Psoas muscle (tissue), 8 donors: ENCODE measurements at places on chromosomes 2 and 18.

DNA sequence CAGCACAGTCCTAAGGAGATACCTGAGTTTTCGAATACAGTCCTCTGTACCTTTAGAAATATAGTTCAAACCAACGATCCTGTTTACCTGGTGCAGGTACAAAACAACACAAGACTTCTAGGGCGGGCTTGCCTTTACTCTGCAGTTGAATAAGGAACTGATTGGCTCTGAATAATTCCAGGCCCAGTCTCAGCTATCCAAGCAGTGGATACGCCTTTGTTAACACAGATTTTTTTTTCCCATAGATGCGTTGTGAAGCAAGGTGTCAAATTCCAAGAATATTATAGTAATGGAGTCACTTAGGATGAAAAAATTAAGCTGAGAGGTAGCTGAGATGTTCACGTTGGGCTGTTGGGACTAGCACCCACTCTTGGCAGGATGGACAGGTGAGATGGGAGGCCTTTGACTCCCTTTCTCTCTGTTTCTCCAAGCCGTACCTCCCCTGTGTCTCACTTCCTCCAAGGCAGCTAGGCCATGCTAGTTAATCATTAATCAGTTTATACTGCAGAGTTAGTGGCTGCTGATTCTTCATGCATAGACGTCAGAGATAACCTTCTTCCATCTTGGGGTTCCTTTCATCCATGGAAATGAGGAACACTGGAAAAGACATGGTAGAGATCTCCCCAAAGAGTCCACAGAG, 380.8 kb upstream of the ACVR2A start:
- no peak for DNase-seq

GRCh38 chr2:74333175-74333574, 10.0 kb downstream of the SLC4A5 start:
- no peak for DNase-seq

- DNase-seq = no peak
Measured at GRCh38 chr2:177430411-177430810, 37.8 kb downstream of the AGPS start.

DNA sequence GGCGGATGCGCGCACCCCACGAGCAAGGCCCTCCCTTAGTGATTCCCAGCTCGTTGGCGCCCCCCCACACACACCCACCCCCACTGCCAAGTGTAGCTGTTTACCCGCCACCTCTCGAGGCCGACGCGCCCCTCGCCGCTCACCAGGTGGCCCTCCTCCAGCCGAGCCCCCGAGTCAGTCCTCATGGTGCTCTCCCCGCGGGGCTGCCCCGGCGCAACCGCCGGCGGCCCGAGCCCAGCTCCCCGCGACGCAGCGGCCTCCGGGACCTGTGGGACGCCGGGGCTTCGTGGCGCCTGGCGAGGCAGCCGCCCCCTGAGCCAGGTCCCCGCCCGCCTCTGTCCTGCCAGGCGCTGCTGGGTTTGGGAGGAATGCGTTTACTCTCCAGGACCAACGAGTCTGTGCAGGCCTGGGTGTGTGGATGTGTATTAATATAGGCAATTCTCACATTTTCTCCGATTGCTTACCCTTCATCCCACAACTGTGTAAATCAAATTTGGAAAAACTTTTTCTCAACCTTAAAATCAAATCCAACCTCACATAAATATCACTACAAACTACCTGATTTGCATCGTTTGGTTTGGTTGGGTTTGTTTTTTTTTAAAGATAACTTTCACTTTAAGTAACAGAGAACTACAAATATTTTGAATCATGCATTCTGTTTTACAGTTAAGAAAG, at the start of gene TMEM237:
Gene TMEM237 (minus strand): TSS at position 288 of the 675 bp plus-strand sequence. CDS start 103 bp downstream, at position 185.
- peak; percentile 45 for DNase-seq

DNA sequence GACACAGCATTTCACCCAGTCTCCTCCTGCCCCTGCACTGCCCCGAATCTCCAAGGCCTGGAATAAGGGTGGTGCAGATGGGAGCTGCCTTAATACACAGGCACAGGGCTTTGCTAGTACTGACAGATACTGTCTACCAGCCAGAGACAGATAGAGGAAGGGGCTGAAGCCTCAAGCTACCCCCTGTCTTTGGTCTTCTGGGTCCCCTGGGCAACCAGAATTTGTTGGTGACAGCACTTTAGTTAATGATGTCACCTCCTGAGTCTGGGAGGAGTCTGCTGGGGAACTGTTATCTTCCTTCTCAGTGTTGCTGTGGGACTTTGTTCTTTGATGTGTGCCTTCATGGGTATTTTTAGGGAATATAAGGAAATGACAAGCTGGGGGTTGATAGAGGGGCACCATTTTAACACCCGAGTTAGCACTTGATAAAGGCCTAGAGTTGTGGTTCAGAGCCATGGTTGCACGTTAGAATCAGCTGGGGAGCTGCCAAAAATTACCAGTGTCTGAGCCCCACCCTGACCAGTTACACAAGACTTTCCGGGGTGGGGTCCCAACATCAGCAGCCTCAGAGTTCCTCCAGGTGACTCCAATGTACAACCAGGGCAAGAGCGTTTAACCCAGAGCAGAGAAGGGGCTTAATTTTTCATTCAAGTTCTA, 136.8 kb downstream of the SMAD7 start:
- DNase-seq = peak; percentile 28

DNA sequence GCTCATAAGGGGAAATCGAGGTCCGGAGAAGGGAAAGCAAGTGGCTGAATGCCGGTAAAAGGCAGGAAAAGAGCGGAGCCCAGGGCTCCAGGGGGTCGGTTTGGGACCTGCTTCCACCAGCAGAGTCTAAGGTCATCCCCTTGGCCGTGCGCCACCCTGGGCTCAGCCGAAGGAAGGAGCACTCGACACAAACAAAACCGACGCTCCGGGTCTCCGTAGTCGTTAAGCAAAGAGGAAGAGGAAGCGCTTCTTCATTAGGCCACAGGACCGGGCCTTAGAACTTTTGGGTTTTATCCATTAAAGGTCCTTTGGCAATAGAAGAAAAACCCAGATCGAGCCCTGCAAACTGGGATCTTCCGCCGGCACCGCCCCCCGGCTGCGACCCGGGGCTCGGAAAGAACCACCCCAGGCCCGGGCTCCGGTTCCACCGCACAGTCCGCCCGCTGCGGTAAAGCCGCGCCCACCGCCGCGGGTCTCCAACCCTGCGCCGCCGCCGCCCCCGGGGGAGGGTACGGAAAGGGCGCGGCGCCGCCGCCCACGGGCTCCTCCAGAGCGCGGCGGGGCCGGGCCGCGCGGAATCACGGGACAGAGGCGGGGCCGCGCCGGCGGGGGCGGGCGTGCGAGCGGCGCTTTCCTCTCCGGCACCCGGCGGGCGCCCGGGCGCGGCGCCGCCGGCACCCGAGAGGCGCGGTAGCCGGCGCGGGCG, at the start of gene TTL:
Gene TTL (plus strand): TSS at position 629 of the 706 bp plus-strand sequence. CDS start 189 bp downstream, outside the sequence.
- peak; percentile 80 for DNase-seq

- DNase-seq = no peak
Measured at GRCh38 chr2:171490577-171490976, 31.7 kb upstream of the CYBRD1 start.

DNA sequence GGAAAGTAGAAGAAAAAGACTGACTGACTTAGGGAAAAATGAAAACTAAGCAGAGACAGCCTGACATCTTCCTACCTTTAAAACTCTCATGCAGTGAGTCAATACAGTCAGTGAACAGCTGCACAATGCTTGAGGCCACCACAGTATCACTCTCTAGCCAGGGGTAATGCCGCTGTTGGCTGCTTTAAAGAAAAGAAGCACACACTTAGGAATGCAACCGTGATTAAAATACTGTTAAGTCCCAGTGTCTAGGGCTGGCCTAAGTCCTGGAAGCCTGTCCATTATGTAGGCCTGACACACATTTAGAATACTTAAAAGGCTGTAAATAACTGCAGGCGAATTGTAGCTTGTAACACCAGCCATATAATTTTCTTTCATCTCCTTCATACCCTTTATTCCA, 50.7 kb downstream of the SIGLEC15 start:
- DNase-seq = no peak

DNA sequence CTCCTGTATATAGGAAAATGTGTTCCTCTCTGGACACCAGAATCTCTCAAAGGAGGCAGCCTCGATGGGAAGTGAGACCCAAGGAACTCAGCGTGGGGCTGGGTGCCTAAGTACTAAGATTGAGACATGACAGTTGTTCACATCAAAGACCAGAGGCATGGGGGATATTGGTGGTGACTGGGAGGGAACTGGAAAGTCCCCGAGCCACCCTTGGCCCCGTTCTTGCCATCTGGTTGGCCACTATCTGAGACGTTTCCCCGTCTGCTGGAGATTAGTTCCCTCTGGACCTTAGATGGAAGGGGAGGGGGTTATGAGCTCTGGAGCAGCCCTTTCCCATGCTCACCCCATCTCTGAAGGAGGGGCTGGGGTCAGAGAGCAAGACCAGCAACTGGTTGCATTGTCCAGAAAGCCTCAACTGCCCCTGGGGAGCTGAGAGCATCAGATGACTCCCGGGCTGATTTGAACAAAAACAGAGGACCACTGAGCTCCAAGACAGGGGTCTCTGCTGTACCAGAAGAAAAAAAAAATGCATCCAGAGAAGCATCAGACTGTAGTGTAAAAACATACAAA, 11.8 kb downstream of the FBLN7 start:
- DNase-seq = no peak

- DNase-seq = no peak
Measured at GRCh38 chr2:61074100-61074499, 8.4 kb downstream of the SANBR start.

DNA sequence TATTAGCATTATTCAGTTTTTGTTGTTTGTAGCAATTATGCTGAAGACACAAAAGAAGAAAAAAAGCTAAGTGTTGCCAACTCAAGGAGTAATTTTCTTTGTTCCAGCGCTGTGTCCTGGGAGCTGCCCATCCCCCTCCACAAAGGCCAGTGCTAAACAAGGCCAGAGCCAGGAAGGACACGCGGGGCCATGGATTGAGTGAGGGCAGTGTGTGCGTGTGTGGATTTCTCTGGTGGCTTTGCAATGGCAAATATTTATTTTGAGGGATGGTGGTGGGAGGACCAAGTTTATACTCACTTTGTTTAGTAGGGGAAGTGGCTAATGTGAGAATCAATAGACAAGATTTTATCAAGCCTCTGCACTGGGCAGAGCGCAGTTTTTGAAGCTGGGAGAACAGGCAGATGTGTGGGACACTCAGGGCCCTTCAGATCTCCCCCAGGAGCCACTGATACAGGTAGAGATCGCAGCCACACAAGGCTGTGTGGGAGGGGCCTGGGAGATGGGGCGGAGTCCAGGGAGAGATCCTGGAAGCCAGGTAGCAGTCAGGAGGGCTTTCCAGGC, 11.4 kb downstream of the AGAP1 start:
- no peak for DNase-seq

DNA sequence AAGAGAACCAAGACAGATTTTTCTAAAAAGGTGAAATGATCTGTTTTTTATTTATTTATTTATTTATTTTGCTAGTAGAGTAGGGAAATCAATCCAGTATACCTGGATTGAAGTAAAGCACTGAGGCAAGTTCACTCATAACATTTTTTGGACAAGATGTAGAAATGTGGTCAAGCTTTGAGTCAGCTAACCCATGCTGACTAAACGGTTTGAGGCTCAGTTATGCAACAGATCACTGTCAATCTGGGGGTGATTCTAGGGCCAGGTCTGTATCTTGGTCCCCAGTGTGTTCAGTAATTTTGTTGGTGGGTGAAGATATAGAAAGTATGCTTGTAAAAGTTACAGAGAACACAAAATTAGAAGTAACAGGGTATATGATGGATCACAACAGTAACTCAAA, 60.2 kb downstream of the RMDN2 start:
- DNase-seq = no peak

DNA sequence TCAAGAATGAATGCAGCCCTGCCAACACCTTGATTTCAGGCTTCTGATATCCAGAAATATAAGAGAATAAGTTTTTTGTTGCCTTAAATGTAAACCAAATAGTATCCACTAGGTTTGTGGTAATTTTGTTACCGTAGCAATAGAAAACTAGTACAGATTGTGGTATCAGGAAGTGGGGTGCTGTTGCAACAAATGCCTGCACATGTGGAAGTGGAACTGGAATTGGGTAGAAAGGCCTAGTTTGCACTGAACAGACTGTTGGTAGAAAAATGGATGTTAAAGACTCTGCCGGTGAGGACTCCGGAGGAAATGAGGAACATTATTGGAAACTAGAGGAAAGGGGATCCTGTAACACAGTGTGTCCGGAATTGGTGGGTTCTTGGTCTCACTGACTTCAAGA, 145.8 kb upstream of the MGAT5 start:
- no peak for DNase-seq

GRCh38 chr18:9586814-9587213, 27.5 kb downstream of the PPP4R1 start:
- DNase-seq = no peak

GRCh38 chr2:146130290-146130689, 1610.4 kb upstream of the ZEB2 start:
- DNase-seq = no peak

DNA sequence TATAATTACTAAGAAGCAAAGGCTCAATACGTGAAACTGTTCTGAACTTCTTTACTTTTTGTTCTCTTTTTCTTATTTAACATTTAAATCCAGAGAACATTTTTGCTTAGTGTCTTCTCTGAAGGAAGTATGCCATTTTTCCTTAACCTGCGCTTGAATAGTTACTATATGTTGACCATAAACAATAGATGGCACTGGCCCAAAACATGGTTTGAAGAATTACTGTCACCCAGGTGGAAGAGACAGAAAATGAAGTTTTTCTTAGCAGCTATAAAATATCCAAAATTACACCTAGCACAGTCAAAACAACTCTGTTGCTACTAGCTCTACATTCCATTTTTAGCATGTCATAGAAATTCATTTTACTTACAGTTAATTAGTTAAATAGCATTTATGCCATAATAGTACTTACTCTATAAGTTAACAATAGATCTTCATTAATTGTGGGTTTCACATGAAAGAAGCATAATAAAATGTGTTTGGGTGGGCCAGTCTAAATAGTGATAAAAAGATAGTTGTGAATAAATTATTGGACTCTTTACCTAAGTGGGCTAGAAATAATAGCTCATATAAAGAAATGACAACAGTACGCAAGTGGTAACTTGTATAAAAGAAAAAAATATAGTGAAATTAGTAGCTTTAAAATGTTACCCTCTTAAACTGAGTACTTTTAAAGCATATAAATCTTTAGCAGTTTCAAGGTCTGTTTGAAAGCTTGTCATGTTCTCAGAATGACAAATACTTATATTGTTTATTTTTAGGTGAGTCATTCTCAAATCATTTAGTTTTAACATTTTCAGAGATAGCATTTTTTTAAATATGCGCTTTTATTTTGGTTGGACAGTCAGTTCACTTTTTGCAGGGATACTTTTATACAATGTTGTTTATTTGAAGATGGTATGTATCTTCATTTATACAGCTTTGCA, 3.7 kb downstream of the ETAA1 start:
- DNase-seq = no peak
